ENCODE measurements at places on chromosomes 4 and X. TPM values are rescaled to one million over a fixed set of nuclear protein-coding genes. Genes with fewer than 3 reads are reported as not detected.

The KDR gene
- total RNA-seq, result 132 TPM

The ELF4 gene
- 12.6 TPM for total RNA-seq

DNA sequence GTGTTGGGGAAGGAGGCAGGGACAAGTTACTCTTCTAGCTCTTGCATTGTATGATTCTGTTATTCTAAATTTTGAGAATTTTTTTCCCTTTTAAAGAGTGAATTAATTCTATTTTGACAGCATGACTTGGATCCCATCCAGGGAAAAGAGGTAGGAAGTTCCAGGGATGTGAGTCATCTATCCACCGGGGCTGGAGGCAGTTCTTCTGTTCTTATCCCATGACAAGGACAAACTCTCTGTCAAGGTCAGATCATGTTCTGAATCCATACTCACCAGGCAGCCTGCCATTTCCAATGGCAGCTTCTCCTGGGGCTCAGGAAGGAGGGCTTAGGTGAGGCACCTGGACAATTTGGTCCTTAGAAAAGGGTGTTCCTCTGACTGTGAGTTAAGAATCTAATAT is 132.0 kb upstream of the MED14 start:
- peaks cover 9% of the 10 kb centered on the region for H3K4me1 ChIP-seq
- DNase-seq, result no peak
- peaks cover 6% of the 10 kb centered on the region for H3K27me3 ChIP-seq
- H3K27ac ChIP-seq, result no peak overlapping the region
- no peak overlapping the region for H3K4me3 ChIP-seq

DNA sequence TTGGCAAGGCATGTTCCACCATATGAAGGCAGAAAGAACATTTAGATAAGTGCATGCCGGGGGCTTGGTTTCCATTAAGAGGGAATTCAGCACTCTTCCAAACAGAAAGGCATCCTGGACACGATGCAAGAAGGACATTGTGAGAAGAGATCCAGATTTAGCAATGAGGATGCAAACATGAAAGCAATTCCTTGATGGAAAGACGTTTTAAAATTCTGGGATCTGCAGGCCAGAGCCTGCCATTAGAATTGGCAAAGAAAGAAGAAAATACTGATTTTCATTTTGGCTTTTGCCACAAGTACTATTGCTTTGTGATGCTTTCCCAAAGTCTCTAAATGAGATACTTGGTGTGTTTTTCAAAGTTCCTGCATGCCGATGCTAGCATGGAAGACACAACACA is 367.6 kb downstream of the PPP3CA start:
- no peaks in the 10 kb centered on the region for H3K27me3 ChIP-seq
- H3K4me1 ChIP-seq, result no peaks in the 10 kb centered on the region
- H3K27ac ChIP-seq, result no peak overlapping the region
- no peak for DNase-seq
- H3K4me3 ChIP-seq, result no peak overlapping the region

DNA sequence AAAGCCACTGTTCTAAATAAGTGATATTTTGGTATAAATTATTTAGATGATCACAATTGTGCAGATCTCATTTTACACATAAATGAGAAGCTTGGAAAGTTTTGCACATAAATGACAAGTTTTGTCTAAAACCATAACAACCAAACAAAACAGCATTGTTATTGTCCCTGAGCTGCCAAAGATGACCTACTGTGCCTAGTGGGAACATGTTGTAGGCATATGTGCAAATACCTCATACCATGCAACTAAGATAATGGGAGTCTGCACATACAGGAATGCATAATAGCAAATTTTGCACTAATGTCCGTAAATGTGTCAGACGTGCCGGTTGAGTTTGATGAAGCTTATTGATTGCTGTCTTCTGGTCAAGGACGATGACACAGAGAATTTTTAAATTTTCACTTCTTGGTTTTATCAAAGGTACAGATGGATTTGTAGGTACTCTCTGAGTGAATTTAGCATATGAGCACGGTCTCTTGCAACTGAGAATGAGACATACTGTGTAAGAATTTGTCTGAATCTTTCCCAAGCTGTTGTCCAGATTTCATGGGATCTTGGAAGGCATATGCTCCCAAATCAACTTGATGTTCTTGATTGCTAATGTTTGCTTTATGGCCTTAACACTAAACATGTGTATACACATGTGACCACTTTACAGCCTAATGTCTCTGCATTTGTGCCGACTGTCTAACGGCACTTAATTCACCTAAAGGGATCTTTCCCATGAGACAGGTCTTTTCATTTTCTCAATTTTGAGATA is 1133.5 kb downstream of the FAT4 start:
- H3K4me1 ChIP-seq, result no peaks in the 10 kb centered on the region
- H3K27ac ChIP-seq, result no peak overlapping the region
- H3K4me3 ChIP-seq, result no peak overlapping the region
- DNase-seq, result no peak

All from lung (tissue), 17 donors.